ENCODE measurements at places on chromosomes 16 and 17.

GRCh38 chr17:8740486-8740885, 4.2 kb downstream of the CCDC42 start:
- DNase-seq = no peak

DNA sequence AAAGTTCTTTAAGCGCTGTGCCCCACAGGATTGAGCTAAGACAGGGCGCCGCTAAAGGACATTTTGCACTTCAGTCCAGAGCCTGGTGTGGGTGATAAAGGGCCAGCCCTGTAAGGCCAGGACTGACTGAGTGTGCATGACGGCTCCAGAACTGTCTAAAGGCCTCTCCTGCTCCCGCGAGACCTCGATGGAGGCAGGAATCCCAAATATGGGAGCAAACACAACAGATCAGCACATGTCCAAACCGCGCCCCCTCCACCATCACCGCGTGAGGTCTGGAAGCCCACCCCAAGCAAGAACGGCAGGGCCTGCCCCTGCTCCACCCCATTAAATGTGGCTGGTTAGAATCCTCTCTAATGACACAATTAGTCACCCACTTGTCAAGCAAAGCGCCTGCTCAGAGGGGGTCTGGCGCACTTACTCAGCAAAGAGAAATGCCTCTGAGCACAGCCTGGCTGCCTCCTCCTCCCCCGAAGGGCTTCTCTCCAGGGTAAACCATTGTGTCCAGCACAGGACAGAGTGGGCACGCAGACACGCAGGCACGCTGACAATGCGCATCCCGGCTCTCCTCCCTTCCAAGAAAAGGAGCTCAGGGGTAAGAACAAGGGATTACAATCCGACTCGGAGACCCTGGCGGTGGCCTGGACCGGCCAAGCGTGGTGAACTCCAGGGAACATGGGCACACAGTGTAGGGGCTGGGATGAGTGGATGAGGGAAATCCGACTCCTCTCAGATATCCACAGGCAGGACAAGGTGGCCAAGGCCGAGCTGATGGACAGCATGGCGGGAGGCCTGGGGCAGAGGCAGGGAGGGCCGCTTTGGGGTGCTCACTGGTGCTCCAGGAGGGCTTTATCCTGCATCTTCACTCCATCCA, 1.5 kb downstream of the MXRA7 start:
- peak; percentile 97 for DNase-seq

DNA sequence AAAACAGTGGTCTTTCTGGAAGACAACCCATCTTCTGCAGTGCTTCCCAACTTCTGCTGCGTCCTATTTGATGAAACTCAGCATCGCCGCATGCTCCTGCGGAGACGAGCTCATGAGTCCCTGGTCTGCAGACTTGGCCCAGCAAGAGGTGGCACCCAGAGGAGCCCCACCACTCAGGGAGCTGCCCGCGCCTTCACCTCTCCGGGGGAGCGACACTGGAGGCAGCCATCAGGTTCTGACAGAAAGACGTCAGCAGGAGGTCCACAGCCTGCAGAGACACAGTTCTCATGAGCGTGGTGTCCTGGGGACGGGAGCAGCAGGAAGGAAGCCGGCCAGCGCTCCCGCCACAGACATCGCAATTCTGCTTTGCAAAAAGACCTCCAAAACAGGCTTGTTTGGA, 46.1 kb downstream of the FANCA start:
- no peak for DNase-seq

DNA sequence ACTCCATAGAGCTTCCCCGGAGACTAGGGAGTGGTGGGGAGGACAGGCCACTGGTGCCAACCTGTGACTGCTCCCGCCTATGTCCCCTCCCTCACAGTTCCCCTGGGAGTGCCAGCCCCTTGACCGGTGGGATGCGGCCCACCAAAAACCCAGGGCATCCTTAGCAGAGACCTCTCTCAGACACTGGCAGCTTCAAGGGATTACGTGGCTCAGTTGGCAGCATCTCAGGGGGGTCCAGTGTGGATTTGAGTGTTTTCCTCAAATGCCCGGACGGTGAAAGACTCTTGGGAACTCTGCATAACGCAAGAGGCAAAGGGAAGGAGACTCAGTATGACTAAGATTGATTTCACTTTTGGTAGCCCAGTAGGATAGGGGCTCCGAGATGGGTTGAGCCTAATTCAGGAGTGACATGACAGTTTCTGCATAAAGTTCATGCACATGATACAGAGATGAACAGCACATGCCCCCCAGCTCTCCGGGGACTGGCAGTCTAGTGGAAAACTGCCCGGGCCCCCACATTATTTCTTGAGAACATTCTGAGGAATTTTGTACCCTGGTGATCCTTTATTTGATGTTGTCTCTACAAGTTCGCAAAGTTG, 50.4 kb downstream of the TRARG1 start:
- no peak for DNase-seq

Measured in hepatic stellate cell (primary cell).